Activated T-helper 9 cell treated with anti-CD3 and anti-CD28 coated beads, Interleukin-2, amount 50 U/mL, for 16 hours (primary cell): ENCODE measurements at places on chromosomes 3 and 15.

DNA sequence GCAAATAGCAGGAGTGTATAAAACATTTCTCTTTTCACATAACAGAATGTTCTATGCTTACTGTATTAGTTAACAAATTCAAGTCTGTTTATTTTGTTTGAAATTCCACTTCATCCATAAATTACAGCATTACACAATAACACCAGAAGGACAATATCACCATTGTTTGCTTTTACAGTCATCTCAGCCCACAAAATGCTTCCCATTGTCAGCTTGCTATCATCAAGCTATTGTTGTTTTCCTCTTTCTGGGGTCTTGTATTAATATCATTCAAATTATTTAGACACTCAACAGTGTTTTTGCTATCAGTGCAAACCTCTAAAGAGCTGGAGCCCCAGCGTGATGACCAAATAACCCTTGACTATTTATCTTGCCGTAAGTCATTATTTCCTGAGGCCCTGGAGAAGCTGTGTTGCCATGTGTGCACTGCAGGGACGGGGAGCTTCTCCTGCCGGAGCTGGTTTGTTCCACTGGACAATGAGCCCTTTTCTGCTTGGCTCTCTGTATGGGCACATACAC, 1.1 kb downstream of the SAMMSON start:
- DNase-seq: no peak

DNA sequence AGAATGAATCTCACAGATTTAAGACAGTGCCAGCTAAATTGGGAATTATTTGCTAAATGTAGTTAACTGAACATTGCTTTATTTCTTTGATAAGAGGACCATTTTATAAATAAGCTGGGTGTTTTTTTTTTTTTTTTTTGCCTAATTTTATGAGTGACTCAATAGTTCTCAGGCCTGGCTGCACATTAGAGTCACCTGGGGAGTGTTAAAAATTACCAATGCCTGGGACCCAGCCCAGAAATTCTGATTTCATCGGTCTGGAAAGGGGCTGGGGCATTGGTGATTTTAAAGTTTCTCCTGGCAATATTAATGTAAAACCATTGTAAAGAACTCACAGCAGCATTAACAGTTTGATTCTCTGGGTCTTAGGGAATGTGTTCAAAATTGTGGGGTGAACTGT, 51.2 kb upstream of the PHLDB2 start:
- no peak for DNase-seq

DNA sequence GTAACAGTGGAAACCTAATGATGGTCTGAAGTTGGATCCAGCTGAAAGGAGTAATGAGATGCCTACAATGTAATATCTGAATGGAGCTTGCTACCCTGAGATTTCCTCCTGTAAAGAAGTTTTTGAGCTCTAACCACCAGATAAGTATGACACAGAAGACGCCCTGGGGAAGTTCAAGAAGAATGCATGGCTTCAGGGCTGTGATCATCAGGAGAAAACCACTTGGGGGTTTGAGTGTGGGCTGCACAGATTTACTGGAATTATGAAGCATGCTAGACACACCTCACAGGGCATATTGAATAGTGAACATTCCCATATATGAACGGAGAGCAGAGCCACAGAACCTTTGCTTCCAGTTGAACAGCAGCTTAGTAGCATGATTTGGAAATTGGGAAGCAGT, 10.6 kb upstream of the CCDC80 start:
- DNase-seq: no peak

DNA sequence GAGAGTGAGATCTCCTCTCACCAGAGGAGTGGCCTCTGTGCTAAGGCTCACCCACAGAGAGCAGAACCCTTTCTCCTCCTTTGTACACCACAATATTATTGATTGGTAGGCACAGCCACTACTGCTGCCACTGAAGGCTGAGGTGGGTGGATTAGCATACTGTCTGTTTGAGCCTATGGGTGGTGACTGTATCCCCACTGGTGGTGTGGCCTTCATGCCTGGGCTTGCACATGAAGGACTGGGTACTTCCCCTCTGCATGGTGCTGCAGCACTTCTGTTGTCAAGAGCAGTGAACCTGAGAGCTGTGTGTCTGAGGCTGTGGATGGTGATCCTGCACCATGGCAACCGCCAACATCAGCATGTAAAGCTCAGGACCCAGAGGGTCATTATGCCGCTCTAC, 35.7 kb upstream of the NECTIN3 start:
- DNase-seq: no peak

- no peak for DNase-seq
These were observed 101.3 kb upstream of the EIF1B start for GRCh38 chr3:40208251-40208650.

DNA sequence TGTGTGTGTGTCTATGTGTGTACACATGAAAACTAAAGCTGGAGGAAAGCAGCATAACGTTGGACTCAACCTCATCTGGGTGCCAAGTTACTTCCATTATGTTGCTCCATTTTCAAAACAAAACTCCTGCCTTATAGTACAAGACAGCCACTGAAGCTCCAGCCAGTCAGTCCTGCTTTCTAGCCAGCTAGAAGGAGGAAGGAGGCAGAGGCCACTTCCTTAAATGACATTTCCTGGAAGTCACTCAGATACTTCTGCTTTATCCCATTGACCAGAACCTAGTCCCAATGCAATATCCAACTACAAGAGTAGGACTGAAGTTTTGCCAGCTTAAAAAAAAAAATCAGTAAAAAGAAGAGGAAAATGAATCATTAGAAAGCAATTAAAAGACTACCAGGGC, 31.7 kb downstream of the CADPS start:
- no peak for DNase-seq

DNA sequence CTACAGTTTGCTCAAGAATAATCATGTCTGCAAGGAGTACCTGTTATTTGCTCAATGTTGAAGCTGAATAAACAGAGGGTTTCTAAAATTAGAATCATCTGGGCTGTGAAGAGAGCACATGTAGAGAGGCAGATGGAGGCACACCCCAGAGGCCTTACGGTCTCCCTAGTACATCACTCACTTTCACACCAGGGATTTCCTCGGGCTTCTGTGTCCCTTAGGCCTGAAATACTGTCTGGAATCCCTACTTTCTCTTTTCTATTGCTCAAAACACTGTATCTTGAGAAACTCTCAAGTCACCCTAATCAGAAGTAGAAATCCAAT, 473.7 kb upstream of the ROBO2 start:
- no peak for DNase-seq

- DNase-seq: no peak
These were observed 76.1 kb upstream of the CMSS1 start for GRCh38 chr3:99741588-99741987.

DNA sequence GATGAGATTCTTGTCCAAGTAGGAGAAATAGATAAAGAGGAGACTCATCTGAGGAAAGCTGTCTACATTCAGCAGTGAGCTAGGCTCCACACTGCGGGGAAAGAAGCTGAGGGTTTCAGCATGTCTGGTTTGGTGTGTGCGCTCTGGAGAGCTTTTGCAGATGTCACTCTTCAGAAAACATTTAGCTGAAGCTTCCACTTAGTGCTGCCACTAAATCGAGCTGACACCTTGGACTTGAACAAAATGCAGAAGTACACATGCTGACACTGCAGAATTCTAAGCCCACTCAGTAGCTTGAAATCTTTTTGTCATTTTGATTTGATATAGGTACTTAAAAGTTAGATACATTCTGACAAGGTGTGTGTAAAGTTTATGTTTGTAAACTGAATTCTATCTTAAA, 32.3 kb upstream of the CRTC3 start:
- no peak for DNase-seq

GRCh38 chr3:179732661-179733348, 80.0 kb downstream of the USP13 start:
- no peak for DNase-seq
